ENCODE measurements at places on chromosomes 11 and 22.

DNA sequence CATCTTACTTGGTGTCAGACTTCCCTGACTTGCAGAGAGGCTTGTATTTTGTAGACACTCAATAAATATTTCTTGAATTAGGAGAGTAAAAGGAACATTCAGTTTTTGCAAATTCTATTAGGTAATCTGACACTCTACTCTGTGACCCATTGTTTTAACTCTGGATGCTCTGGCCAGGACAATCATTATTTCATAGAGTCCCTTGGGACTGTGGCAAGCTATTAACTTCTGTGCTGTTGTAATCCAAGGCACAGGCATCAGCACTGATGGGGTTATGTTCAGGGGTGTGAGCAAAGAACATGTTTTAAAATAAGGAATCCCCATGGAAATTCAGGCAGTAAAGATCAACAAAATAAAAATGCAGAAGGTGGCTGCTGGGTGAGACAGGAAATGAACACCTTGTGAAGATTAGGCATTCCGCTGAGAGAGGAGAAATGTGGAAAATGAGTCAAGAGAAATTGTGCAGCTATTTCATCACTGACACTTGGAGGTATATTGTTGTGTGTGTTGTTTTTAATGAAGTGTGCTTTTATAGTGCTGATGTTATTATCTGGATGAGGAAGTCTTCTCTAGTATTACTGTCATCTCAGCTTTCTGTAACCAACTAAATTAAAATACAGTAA is 175.2 kb downstream of the WNT11 start:
- no peak for DNase-seq

GRCh38 chr22:40399621-40400020 is 29.2 kb downstream of the SGSM3 start:
- DNase-seq: no peak

GRCh38 chr22:42283278-42284201 is 13.1 kb upstream of the TCF20 start:
- no peak for DNase-seq

DNA sequence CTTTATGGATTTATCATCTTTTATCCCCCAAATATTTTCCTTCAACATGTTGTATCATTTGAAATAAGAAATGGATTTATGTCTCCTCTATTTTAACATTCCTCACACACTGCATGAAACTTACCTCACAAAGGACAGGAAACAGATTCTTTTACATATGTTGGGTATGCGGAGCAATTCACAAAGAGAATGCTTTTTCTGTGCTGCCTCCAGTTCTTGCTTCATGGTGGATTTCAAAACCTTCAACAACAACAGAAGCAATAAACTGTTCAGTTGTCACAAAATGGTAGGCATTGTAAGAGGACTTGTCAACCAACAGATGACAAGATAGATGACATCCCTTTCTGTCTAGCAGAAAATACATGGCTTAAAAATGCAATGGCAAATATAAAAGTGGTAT is 36.5 kb upstream of the SLC22A24 start:
- DNase-seq: no peak

DNA sequence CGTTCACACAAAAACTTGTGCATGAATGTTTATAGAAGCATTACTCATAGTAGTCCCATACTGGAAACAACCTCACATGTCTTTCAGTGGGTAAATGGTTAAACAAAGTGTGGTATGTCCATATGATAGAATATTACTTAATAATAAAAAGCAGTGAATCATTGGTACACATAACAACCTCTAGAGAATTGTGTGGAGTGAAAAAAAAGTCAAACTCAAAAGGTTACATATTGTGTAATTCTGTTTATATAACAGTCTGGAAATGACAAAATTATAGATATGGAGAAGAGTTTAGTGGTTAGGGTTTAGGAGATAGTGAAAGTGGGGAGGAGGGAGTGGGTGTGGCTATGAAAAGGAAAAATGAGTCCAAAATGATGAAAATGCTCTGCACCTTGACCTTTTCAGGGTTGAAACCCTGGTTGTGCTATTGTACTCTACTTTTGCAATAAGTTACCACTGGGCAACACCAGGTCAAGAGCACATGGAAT is 243.4 kb upstream of the DDI1 start:
- no peak for DNase-seq

GRCh38 chr11:9868641-9869040 is 204.8 kb downstream of the SWAP70 start:
- DNase-seq: no peak

DNA sequence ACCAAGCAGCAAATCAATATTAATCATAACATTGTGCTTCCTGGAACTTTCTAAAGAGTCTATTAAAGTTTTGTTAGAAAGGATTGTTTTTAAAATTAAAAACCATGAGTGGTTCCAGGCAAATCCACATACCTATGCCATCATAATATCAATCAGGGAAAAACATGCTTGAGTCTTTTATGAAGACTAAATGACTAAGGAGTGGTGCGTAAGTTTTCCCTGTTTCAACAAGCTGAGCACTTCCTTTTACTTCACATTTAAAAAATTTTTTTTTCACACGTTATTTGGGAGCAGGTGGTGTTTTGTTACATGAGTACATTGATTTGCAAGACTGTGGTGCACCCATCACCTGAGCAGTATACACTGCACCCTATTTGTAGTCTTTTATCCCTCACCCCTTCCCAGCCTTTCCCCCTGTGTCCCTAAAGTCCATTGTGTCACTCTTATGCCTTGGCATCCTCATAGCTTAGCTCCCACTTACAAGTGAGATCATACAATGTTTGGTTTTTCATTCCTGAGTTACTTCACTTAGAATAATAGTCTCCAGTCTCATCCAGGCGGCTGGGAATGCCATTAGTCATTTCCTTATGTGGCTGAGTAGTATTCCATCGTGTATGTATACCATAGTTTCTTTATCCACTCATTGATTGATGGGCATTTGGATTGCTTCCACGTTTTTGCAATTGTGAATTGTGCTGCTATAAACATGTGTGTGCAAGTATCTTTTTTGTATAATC is 1190.3 kb upstream of the RAG2 start:
- no peak for DNase-seq

DNA sequence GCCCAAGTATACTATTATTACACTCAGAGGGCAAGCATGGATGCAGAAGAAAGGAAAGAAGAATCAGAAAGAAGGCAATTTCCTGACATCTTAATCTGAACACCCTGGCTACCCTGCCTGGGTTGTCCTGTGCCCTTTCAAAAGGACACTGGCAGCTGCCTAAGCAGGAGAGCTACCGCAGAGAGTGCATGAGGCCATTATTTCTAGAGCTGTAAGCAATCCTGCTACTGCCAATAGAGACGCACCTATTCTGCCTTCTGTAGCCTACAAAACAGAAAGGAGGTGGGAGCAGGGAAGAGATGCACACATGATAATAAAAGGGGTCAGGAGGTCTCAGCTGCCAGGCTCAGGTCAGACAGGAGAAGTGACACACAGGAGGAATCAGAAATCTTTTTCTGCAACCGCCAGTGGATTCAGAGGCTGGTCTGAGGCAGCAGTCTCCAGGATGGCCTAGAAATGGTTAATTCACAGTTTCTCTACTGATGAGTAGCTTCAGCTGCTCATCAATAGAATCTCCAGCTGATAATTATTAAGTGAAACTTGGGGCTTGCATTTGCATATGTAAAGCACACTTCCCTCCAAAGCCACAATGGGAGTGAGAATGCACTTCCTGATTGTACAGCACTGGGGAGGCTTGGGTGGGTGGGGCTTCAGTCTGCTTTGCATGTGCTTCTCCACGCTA is 253.9 kb downstream of the LARGE1 start:
- no peak for DNase-seq

GRCh38 chr11:12723421-12724300 is 49.4 kb downstream of the TEAD1 start:
- DNase-seq: no peak

DNA sequence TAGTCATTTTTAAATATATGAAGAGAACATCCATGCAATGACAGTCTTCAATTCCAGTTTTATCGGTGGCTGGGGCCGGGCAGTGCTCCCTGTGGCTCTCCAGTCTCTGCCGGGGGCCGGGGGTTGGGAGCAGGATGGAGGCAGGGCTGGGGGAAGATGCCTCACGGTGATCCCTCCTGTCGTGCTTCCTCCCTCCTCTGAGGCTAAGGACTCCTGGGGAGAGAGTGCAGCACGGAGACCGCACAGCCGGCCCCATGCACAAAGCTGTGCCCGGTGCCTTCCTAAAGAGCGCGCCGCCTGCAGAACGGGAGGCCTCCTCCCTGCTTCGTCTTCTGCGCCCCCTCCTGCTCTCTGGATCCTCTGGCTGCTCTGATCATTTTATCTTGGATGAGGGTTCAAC is 20.5 kb downstream of the GAL start:
- DNase-seq: no peak

DNA sequence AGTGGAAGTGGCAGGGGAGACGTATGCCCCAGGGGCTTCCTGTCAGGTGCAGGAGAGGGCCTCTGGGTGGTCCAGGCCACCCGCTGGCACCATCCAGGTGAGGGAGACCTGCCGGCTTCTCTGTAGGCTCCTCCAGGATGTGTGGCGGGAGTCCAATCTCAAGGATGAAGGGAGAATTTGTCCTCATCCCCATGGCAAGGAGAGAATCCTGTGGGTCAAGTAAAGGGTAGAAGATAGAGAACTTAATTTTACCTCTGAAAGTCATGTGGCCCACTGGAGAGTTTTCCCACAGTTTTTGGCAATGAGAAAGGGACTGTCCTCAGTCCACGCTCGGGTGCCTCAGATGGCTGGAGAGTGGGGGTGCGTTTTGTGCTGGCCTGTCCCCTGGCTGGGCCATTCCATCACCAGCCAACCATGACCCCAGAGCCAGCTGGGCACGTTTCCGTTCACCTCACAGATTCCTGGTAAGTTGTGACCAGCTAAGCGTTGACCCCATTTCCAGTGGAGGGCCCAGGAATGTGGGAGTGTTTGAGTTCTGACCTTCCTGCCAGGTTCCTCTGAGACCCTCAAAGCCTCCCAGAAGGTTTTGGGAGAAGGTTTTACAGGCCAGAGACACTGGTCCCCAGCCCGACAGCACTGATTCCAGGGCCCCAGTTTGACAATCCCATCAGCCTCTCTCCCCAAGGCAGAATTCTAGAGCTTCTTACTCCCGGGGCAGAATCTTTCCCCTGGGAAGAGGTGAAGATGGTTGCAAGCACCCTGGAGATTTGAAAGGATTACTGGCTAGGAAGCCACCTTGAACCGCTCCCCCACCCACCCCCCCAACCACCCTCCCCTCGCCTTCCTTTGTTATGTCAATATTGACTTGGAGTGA is 2.6 kb downstream of the OVOL1 start:
- no peak for DNase-seq

DNA sequence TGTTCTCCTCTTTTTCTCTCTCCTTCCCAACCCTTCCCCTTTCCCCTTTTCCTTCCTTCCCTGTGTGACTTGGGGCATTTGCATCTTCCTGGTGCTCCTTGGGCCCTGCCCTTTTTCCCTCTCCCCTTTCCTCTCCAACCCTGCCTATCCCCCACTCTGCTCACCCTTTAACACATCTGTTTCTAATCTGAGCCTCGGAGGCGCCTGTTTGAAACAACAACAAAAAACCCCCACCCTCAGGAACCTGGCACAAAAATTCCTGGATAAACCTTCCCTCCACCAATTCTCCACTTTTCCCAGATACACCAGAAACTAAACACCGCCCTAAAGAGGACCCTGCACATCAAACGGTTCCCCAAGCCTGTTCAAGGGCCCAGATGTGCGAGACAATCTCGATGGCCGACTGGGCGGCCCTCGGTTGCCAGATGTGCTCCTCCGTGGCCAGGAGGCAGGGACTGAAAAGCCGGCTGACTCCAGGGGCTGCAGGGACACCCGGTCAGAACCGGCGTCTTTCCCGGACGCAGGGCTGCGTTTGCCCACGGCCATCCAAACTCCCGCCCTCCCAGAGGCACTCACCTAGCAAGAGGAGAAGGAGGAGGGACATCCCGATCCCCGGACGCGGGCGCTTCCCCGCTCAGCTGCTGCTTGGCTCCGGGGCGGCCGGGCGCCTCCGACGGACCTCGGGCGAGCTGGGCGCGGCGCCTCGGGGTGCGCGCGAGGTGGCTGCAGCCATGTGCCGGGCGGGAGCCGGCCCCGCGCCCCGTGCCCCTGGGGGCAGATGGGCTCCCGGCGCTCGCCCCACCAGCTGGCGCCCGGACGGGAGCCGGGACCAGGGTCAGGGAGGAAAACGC is 486 bp downstream of the CLMP start:
- DNase-seq: no peak

DNA sequence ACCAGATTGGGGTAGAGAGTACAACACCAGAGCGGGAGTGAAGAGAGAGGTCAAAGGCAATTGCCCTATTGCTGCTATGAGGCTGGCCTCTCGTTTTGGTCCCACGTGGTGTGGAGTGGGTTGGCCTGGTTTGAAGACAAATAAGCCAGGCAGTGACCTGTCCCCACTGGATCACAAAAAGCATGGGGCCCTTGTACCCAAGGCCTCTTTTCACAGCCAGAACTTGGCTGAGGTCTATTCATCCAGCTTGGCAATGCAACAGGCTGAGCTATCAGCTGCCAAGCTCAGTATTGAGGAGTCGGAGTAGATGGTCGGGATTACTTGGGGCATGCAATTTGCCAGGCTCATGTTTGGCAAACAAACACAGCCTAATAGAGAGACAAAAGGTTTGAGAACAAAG is 19.2 kb upstream of the GALNT18 start:
- no peak for DNase-seq

DNA sequence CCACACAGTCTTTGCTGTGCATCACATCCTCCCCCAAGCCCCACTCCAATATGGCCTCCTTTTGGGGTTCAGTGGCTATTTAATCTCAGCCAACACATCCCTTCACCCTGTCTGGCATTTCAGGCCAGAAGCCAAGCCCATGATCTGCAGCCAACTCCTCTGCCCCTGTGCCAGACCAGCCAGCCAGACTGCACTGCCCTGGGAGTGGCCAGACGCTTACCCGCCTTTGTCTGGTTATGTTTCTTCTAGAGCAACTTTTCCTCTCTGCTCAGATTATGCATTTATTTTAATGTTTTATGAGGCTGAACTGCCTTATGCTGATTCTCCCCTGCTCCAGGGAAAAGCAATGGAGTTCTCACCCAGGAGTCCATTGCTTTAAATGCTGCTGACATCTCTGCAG is 206.7 kb upstream of the TBCEL start:
- no peak for DNase-seq

DNA sequence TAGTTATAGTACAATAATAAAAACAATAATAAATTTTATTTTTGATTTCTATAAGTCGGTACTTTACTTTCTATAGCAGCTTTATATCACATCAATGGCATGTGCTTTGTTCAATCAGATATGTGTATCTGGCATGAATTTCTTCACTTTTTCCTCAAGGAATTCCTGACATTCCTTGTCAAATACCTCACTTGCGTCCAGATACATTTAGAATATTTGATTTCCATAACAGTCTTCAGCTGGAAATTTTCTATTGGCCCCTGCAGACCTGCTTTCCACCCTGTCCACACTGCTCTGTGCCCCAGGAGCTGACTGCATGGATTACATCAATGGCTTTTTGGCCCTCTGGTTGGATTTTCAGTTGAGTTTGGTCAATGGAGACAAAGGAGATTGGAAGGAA is 93.2 kb downstream of the FAR1 start:
- no peak for DNase-seq

Measured in stimulated activated CD4-positive, alpha-beta T cell treated with anti-CD3 and anti-CD28 coated beads, Interleukin-1b, Interleukin-23, amount 100 ng/mL, for 4 hours (primary cell).